ENCODE measurements at places on chromosomes 12 and 14.

GRCh38 chr14:55425091-55425490, 13.5 kb upstream of the ATG14 start:
- no peak for DNase-seq

DNA sequence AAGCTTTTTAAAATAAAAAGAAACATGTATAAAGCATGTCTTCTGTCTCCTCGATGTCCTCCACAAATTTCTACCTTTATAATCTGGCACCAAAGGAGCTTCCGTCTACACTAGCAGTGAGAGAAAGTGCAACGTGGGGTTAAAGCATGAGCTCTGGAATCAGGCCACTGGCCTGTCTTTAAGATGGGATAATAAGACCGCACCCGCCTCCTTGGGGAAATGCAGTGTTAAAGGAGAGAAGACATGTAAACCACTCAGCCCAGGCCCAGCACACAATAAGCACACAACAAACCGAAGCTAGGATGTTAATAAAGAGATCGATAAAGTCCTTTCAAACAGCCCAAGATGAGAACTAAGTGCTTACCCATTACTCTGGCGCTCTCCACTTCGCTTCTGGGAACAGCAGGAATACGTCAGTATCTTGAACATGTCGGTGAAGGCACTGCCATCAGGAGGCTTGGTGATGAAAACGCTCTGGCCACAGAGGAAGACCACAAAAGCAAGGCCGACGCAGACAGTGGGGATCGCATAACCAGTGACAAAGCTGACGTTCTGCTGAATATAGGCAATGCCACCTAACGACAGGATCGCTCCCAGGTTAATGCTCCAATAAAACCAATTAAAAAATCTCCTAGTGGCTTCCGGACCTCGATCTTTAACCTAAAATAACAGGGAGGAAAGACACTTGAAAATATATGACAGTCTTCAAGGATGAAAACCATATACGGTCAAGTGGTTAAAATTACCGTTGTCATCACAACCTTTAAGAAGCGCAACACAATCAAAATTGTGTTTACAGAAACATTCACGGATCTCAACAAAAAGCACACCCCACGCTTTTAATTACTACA, 9.1 kb downstream of the SLC15A4 start:
- DNase-seq = no peak

DNA sequence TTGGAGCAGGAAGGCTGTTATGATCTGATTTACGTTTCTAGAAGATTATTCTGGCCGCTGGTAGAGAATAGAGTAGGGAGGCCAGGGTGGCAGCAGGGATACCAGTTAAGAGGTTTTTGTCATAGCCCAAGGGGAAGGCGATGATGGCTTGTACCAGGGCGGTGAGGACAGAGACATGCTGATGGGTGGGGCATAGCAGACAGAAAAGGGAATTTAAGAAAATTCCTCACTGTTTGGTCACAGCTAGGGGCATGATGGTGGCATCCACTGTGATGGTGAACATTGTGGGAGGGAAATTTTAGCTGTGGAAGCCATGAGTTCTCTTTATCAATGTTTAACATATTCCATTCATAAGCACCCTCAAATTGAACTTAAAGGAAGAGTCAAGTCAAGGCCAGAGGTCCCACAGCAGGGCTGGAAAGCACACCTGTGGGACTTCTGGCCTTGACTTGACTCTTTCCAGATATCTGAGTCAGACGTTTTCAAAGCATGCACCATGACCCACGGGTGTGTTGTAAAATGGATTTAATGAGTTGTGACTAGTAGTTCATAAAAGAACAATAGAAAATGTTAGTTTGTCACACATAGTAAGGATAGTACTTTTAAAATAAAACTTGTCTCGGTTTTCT, 134.6 kb downstream of the CHST11 start:
- DNase-seq = no peak

GRCh38 chr14:103247169-103247606, 86.8 kb upstream of the EIF5 start:
- no peak for DNase-seq
